ENCODE measurements at places on chromosomes 3 and 15.

DNA sequence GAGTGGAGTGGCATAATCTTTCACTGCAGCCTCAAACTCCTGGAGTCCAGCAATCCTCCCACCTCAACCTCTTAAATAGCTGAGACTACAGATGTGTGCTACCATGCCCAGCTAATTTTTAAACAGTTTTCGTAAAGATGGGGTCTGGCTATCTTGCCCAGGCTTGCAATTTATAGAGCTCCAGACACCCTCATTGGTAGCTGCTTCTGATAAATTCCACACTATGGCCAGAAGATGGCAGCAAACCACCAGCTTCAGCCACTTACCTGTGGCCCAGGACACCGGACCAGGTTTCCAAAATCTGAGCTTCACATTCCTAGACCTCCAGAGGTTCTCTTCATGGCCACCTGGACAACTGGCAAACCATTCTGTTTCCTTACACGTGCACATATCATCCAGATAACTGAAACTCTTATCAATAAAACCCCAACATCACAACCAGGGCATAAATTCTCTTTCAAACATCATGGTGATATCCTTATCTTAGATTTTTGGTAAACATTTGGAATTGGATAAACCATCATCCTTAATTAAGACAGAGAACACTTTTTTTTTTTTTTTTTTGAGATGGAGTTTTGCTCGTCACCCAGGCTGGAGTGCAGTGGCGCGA is 28.9 kb downstream of the FBXW12 start:
- DNase-seq: peak; percentile 78

DNA sequence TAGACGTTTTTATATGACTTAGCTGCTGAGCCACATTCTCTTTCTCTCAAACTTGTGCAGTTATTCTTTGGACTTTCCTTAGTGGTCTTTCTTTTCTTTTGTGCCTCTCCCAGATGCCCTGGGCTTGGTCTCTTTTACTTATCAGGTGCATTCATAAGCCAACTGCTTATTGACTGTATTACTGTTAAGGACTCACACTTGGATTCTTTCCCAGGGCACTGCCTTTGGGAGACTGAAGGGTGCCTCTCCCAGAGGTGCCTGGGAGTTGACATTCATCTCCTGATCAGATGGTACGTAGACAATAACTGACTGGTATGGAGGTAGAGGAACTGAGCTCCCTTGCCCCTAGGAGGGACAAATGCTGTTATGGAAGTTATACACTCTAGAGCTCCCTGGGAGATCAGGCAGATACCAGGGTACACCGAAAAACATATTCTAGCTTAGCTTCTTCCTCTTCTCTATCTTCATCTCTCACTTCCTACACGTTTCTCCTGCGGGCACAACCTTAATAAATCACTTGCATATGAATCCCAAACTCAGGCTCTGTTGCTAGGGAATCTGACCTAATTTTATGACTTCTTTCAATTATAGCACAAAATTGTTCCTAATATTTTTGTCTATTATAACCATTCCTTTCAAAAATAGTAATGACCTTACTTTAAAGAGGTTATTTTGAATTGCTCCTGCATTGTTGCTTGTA is 24.7 kb downstream of the PARP15 start:
- DNase-seq: peak; percentile 75

GRCh38 chr3:18442756-18443664 is 17.9 kb upstream of the SATB1 start:
- DNase-seq: peak; percentile 25

- no peak for DNase-seq
Measured at GRCh38 chr3:33711100-33711499, 7.0 kb downstream of the CLASP2 start.

DNA sequence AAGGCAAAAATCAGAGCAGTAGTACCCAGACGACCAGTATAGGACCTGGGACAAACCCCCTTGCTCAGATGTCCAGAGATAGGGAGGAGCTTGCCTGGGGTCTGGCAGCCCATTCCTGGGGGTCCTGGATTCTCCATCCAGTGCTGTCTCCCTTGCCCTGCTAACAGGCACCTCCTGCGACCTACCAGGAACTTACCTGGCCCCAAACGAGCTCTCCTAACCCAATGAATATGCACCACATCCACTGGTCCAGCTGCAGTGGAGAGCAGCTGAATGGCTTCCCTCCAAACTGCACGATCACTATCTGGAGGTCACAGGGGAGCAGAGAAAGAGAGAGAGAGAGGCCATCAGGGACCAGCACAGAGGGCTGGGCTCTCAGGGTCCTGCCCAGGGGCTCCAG is 19.1 kb upstream of the SEC13 start:
- DNase-seq: no peak

- no peak for DNase-seq
Measured at GRCh38 chr3:99757966-99758365, 59.7 kb upstream of the CMSS1 start.

DNA sequence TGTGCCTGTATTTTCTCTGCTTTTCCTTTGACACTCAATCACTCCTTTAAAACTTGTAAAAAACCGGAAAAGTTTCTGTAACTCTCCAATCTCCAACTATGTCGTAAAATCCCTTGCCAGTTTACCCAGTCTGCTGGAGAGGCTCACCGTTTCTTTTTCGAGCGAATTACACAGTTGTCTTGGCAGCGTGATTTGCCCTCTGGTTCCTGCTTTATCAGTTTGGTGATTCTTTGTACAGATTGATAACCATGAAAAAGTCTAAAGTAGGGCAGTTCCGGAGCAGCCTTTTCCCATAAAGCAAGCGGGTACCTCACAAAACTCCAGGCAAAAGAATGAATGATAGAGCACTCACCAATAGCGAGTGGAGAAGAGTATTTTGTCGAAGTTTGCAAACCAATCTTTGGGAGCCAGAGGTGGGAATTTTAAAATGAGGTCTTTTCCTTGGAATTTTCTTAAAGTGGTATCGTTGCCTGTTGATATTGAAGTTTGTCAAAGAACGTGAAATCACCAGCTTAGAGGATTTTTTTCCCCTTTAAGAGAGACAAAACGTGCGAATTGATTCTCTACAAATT is at the start of gene TTC23:
TTC23 (minus strand) TSS at position 312 of the 572 bp plus-strand sequence. CDS start 20,869 bp downstream, outside the sequence.
- DNase-seq: peak; percentile 56
